ENCODE measurements at places on chromosomes 12 and 14.

- H3K36me3 ChIP-seq = peaks cover 19% of the 10 kb centered on the region
- peak overlapping the region; percentile 71 for H3K4me3 ChIP-seq
- no peaks in the 10 kb centered on the region for H3K27me3 ChIP-seq
- peak overlapping the region; percentile 80 for H3K27ac ChIP-seq
- H3K4me1 ChIP-seq = peaks cover 19% of the 10 kb centered on the region
- no peak for DNase-seq
Measured at GRCh38 chr12:112938751-112939150, 477 bp downstream of the OAS3 start.

DNA sequence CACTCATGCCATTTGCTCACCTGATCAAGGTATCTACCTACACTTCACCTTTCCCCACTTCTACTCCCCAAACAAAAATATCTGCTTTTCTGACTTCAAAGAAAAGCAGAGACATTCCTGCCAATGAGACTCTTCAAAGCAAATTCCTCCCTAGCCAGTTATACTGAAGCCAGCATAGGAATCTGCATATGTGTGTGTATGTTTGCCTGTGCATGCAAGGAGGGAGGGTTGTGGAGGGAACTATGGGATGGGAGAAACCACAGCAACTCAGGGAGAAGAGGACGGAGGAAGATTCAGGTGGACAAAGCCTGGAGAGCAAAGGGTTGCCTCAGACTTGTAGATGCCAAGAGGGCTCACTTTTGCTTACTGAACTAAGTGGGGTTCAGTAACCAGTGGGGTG lies 26.4 kb upstream of the VDR start:
- H3K4me1 ChIP-seq = peaks cover 11% of the 10 kb centered on the region
- H3K27me3 ChIP-seq = no peaks in the 10 kb centered on the region
- H3K27ac ChIP-seq = no peak overlapping the region
- DNase-seq = no peak
- H3K36me3 ChIP-seq = no peaks in the 10 kb centered on the region
- H3K4me3 ChIP-seq = no peak overlapping the region

DNA sequence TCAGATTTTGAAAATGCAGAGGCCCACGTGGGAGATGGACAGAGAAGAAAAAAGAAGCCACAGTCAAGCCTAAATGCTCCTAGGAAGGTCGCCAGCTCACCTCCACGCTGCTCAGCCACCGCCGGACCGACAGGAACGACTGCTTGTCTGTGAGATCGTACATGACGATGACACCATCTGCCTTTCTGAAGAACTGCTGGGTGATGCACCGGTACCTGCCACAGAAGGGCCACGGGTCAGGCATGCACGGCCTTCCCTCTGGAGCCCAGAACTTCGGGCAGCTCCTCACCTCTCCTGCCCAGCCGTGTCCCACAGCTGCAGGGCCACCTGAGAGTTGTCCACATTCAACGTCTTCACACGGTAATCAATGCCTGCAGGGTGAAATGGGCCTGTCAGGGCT lies 125.6 kb downstream of the CRACR2A start:
- DNase-seq = no peak
- no peak overlapping the region for H3K4me3 ChIP-seq
- no peaks in the 10 kb centered on the region for H3K27me3 ChIP-seq
- H3K4me1 ChIP-seq = no peaks in the 10 kb centered on the region

GRCh38 chr12:28065889-28066630 lies 93.5 kb upstream of the PTHLH start:
- DNase-seq = no peak
- no peak overlapping the region for H3K27ac ChIP-seq
- H3K4me3 ChIP-seq = no peak overlapping the region
- no peaks in the 10 kb centered on the region for H3K4me1 ChIP-seq
- no peaks in the 10 kb centered on the region for H3K36me3 ChIP-seq

- no peak overlapping the region for H3K4me3 ChIP-seq
- H3K4me1 ChIP-seq = peaks cover 24% of the 10 kb centered on the region
- H3K36me3 ChIP-seq = no peaks in the 10 kb centered on the region
- H3K27me3 ChIP-seq = no peaks in the 10 kb centered on the region
- DNase-seq = peak; percentile 42
Measured at GRCh38 chr14:56195704-56196103, 77.5 kb downstream of the PELI2 start.

DNA sequence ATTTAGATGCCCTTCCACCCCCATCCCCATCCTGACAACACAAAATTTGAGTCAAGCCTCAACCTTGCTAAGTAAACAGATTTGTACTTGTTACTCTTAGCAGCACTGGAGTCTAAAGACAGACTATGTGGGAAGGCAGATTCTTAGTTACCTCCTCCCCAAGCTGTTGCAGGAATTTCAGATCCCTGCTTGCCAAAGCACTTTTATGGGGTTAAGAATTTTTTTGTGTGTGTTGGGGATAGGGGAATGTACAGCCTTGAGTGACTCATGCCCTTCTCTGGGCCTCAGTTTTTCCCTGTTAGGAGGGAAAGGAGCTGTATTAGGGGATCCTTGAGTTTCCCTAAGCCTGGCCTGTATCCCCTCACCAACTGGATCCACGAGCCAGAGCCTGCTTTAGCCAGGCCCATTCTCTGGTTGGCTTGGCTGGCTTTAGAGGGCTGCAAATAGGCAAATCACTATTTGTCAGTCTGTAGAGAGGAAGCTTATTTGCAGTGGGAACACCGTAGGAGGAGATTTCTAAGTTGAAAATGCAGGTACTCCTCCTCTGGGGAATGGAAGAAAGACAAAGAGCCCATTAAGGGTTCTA lies 27.7 kb upstream of the RNU6-8 start:
- DNase-seq = no peak
- H3K4me3 ChIP-seq = no peak overlapping the region
- peak overlapping the region; percentile 58 for H3K27ac ChIP-seq
- no peaks in the 10 kb centered on the region for H3K27me3 ChIP-seq

GRCh38 chr12:99029511-99030271 lies 384.6 kb downstream of the APAF1 start:
- no peak overlapping the region for H3K27ac ChIP-seq
- DNase-seq = no peak
- H3K27me3 ChIP-seq = no peaks in the 10 kb centered on the region
